ENCODE measurements at places on chromosomes 4 and X.

DNA sequence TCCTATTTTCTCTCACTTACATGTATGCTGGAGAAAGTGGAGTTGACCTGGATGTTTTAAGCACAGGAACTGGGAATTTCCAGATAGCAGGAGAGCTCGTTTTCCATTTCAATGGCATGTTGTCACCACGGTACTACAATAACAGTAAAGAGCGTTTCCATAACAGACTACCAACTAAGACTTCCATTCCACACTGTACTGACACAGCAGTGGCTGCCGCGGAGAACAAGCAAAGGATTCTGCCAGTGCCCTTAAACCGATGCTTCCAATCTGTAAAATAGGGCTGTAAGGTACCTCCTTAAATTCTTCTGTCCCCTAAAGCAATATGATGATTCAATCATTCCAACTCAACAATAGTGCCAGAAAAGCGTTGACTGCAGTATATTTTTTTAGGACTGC is 143.9 kb downstream of the KLHL13 start:
- DNase-seq, result no peak

DNA sequence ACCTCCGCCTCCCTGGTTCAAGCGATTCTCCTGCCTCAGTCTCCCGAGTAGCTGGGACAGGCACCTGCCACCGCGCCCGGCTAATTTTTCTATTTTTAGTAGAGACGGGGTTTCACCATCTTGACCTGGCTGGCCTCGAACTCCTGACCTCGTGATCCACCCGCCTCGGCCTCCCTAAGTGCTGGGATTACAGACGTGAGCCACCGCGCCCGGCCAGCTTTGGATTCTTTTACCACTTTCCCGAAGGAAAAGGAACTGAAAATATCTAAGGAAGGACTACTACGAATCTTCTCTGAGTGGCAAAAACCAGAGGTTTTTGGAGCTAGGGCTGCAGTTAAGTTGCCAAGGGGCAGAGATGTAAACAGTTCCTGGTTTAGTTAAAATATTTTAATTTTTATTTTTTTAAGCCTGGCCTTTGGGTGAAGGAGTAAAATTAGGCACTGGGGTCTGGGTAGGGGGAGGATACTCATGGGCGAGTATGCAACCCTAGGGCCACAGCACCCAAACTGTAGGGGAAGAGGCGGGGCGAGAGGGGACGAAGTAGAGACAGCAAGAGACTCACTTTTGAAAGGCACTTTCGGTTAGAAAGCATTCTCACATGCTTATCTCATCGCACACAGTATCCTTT is 525 bp upstream of the CISD2 start:
- DNase-seq, result no peak

DNA sequence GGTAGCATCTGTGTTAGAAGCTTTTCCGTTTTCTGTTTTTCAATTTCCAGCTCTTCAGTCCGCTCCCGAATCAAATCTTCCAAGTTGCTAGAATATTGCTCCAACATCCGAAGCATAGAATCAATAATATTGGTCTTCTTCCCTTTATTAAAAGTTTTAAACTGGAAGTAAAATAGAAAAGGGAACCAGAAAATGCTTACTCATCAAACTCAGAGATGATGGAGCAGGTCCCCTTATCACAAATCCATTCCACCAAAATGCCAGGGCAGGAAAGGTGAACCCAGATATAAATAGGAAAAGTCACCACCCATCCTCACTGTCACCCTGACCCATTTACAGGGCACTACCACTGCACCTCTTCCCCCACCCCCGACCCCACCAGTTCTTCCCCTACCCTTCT is 89.0 kb downstream of the GUCY2F start:
- DNase-seq, result no peak

- no peak for DNase-seq
These were observed 35.9 kb upstream of the GRPEL1 start for GRCh38 chr4:7103607-7104365.

GRCh38 chrX:107325467-107325866 is 119.1 kb downstream of the DNAAF6 start:
- no peak for DNase-seq

DNA sequence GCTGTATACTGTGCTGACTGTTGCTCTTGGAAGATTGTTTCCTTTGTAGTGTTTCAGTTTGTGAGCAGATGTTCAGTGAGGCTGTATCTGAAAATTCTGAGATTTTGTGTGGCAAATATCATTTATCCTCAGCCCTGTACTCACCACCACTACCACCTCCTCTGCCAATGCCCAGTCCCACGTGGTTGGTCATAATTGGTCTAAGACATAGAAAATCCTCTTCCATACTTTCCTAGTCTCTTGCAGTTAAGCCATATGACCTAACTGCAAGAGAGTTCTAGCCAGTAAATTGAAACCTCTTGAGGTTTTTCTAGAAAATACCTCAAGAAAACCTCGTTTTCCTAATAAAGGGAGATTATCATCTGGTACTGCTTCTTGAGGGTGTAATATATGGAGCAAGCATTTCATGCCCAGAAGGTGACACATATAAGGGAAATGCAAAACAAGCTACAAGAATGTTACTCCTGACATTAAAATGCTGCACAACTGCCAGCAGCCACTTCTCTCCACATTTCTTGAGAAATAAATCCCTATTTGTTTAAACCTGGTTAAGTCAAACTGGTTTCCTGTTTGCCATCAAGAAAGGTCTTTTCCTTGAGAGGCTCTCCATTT is 32.8 kb downstream of the ABCE1 start:
- DNase-seq, result no peak

- DNase-seq, result no peak
These were observed 184.4 kb downstream of the SH2D1A start for GRCh38 chrX:124530803-124531202.

GRCh38 chrX:53374923-53375322 is 47.5 kb downstream of the SMC1A start:
- DNase-seq, result no peak

GRCh38 chr4:11743976-11744375 is 315.3 kb upstream of the HS3ST1 start:
- no peak for DNase-seq

GRCh38 chr4:29571322-29571721 is 1148.8 kb upstream of the PCDH7 start:
- no peak for DNase-seq

- no peak for DNase-seq
These were observed 2.4 kb upstream of the ZFP92 start for GRCh38 chrX:153408871-153409351.

All from activated T-helper 1 cell treated with Interleukin-2 at 50 U/mL for 16 hours (primary cell).